ENCODE measurements at places on chromosomes 3 and 15. TPM values are rescaled to one million over a fixed set of nuclear protein-coding genes. Genes with fewer than 3 reads are reported as not detected.

GRCh38 chr15:50163719-50164410, 18.1 kb upstream of the SLC27A2 start:
- no peak for DNase-seq

Gene CCDC13
- not detected for total RNA-seq

- no peak for DNase-seq
Observed at GRCh38 chr15:64532521-64533315, 72.3 kb downstream of the ZNF609 start.

DNA sequence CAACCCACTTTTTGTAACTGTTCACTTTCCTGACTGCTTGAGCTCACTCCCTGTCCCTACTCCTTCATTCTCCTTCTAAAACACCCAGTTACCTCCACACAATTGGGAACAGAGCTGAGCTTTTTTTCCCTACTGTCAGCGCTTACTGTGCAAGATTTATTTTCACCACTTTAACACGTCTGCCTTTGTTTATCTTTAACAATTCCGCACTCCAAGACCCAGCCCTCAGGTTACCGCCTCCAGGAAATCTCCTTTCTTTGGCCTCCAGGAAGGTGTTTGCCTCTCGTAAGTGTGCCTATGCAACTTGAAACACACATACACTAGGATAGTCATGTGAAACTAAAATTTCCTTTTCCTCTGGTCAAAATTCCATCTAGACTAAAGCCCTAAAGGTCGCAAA, 271.9 kb upstream of the TPRG1 start:
- no peak for DNase-seq

DNA sequence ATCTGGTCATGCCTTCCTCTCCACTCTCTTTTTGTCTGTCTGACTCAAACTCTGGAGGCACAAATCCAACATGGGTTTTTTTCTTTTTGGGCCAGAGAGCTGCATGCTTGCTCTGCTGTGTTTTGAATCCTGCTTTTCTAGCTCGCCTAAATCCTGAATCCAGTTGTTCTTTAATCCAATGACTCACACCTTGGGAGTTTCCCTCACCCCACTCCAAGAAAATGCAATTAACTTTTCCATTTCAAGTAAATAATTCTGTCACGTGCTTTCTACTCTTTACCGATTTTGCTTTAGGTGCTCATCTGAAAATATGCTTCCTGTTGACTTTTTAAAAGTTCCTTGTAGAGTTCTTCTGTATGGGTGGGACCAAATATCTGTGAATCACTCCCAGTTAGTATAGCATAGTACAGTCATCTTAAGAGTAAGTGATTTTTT, 47.6 kb downstream of the SLMAP start:
- peak; percentile 98 for DNase-seq

- no peak for DNase-seq
Observed at GRCh38 chr3:71763426-71763825, 9.8 kb downstream of the GPR27 start.

Gene SLC28A2
- not detected for total RNA-seq

DNA sequence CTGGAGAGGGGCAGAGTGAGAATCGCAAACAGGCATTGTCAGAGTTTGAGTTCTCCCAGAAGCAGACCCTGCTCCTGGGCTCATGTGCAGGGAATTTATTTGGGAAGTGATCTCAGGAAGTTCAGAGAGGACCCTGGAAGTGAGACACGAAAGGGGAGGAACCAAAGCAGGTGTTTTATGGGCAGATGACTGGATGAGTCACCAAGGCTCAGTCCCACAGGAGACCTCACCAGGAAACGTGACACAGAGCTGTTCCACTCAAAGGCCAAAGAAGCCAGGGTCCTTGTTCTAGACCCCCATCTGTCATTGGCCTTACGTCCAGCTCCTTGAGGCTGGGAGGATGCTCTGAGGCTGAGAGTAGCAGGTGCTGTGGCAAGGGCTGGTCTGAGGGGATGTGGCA, 43.4 kb upstream of the SEC22A start:
- no peak for DNase-seq

Gene WDR72
- total RNA-seq: 6.1 TPM

DNA sequence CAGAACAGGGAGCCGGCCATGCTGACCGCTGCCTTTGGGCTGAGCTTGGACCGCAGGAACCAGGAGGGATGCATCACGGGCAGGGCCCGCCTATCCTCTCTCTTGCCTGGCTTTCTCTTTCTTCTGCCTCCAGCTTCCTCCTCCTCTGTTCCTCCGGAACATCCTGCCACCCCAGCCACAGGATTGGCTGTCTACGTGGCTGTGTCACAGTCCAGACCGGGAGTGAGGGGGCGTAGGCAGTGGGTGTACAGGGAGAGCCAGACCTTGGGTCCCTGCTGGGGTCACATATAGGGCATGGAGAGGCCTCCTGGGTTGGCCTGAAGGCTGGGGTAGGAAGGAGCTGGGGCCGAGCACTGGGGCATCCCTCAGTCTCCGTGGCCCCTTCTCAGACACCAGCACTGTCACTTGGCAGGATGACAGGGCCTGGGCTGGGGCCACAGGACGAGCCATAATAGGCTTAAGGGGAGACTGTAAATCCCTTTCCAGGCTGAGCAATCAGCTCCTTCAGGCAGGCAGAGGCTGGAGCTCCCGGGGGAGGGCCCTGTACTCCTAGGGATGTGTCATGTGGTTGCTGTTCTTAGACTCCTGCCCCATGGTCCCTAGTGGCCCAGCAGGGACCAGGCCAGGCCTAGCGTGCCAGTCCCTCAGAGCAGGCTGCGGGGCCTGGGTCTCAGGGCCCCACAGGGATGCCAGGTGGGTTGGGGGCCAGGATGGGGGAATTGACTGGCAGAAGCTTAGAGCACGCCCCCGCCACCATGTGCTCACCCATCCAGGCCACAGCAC, 25.4 kb downstream of the LINGO1 start:
- DNase-seq: no peak
